ENCODE measurements at places on chromosomes 6 and 20.

GRCh38 chr20:37202267-37202943 is 23.1 kb upstream of the MROH8 start:
- no peak for DNase-seq

DNA sequence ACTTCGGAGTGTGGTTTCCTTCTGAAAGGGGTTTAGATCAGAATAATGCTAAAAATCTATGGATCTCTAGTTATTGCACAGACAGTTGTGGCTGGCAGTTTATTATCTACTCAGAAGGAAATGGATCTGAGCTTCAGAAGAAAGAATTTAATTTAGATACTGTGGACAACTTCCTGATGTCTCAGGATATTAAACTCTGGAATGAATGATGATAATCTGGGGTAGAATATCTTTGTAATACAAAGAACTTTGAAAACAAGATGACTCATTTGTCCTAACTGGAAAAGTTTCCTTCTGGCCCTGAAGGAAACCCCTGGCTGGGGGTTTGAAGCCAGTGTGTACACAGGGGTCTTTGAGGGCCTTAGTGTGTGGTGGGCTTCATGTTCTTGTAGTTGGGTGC is 78.0 kb downstream of the EDN3 start:
- no peak for DNase-seq

GRCh38 chr6:126529637-126530362 is 189.9 kb downstream of the CENPW start:
- no peak for DNase-seq

GRCh38 chr6:144467921-144468320 is 182.8 kb downstream of the UTRN start:
- no peak for DNase-seq

GRCh38 chr6:20629509-20629908 is 95.3 kb downstream of the CDKAL1 start:
- DNase-seq, result no peak

GRCh38 chr6:43665376-43665775 is 20.5 kb downstream of the RSPH9 start:
- no peak for DNase-seq

DNA sequence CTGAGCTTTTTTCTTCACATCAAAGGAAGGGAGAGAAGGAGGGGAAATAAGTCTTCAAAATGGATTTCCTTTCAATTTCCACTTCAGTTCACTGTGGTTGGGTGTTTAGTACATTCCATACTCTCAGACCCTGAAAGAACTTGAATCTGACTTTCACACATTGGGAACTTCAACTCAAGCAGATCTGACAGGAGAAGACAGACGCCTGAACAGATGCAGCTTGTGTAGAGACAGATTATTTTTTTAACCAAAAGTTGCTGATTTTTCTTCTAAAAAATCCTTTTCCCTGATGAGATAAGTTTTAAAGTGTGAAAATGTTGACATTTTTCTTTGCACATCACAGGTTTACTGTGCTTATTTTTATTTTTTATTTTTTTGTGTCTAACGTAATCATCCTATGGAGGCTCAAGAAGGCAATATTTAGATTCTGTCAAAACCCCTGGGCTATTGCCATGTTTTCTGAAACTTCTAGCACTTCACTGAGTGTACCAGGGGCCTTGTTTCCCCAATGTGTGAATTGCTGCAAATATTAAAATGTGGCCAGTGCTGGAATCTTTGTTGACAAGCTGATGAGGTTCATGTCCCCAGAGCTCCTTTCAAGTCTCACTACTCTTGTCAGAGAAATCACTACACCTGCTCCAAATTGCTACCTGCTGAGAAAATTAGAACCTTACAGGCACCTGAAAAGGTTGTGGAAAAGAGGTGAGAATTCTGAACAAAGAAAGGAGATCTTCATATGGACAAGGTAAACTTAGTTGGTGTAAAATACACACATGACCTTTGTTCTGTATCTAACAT is 214.8 kb upstream of the BTBD3 start:
- DNase-seq, result no peak

All from cerebellar nuclear complex (tissue), 1 donor.